Effector CD4-positive, alpha-beta T cell (primary cell): ENCODE measurements at places on chromosomes 1 and 21.

DNA sequence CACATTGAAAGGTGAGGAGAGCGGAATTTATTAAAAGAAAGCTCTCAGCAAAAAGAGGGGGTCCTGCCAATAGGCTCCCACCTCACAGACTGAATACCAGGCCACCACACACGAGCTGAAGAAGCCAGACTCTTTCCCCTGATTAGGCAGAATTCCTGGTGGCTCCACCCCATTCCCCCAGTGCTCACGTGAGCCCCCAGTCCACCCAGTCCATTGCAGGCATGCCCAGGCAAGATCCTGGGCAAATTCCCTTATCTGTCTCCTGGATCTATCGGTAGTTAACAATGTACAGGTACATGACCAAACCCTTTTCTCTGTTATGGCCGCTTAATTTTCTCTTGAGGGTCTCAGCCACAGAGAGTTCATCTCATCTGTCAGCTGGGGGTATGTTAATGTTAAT is 54.6 kb upstream of the BTG3 start:
- no peak for DNase-seq

GRCh38 chr1:201282216-201282615 is 1.1 kb upstream of the PKP1 start:
- no peak for DNase-seq

DNA sequence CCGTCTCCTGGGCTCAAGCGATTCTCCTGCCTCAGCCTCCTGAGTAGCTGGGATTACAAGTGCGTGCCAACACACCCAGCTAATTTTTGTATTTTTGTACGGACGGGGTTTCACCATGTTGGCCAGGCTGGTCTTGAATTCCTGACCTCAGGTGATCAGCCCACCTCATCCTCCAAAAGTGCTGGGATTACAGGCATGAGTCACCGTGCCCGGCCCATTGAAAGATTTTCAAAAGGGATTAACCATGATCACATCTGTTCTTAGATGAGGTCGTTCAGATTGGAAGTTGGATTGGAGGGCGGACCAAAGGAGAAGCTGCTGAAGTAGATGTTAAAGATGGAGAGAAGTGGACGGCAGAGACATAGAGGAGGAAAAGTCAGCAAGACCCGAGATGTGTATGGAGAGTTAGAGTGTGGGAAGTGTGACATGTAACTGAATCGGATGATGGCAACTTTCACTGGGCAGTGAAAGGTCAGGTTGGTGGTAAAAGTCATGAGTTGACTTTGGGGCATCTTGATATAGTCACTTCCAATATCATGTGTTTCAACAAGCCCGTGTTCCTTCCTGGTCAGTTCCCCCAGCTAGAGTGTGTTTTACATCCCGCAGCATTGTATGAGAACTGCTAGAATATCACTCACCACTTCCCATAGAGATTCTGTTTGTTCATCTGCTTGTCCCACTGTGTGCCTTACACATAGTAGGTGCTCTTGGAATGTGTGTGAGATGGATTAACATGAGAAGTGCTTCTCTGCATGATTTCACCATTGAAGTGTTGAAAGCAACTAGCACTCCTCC is 54.4 kb upstream of the TINAGL1 start:
- no peak for DNase-seq

GRCh38 chr21:46559291-46559983 is 45.4 kb downstream of the S100B start:
- DNase-seq, result peak; percentile 37

- no peak for DNase-seq
Observed at GRCh38 chr21:30958741-30959140, 77.4 kb upstream of the KRTAP11-1 start.

DNA sequence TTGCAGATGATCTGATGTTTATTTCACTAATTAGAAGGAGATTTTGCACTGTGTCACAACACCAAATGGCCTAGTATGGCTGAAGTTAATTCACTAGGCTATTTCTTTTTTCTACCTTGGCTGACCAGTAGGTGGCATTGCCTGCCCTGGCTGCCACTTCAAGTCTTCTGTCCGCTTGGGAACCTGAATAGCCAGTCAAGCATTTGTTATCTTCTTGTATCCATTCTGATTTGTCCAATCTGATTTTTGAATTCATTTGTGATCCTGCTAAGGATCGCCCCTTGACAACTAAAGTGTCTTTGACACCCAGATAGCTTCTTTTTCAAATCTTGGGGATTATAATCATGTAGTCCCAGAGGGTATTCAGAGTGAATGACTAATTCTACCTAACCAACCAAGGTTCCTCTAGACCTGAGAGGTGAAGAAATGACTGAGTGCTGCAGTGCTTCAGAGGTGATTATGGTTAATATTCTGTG is 99.4 kb downstream of the GIPC2 start:
- DNase-seq, result peak; percentile 8

DNA sequence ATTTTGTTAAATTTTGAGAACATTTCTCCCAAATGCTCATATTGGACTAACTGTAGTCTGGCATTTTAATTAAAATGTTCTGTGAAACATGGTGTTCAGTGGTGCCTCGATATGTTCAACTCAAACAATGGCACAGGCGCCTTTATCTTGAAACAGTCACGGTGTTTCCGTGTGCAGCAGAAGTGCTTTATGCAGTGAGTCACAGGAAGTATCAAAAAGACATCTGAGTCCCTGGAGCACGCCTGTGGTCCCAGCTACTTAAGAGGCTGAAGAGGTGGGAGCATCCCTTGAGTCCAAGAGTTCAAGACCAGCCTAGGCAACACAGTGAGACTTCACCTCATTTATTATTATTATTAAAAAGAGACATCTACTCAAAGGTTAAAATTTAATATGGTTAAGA is 52.2 kb downstream of the GREM2 start:
- no peak for DNase-seq

DNA sequence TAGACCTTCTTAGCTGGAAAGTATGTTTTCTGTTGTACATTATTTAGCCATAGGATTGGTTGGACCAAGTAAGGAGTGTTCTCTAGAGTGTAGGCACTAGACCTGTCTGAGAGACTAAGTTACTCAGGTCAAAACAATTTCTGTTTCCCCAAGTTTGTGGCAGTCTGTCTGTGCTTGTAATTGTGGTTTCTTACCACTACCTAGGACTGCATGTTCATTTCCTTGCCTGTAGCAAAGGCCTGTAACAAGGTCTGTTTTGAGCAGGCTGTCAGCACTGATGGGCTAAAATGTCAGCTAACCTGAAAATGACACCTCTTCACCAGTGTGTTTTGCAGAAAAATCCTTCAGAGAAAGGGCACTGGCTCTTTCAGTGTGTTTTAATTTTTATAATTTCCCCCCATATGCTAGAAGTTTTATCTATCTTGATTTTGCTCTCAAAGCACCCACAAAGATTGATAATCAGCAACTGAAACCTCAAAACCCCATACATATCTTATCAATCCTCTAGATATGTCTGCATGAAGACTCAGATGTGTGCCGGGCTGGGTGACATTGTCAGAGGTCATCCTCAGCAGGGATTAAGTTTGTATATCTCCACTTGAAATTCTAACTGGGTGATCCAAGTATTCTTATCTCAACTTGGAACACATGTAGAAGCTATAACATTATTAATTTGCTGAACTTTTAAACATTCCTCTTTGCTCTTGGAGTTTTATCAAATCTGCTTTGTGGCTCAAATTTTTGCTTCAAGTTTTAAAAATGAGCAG is 50.7 kb upstream of the ST6GALNAC3 start:
- DNase-seq, result no peak

- DNase-seq, result no peak
Observed at GRCh38 chr21:18663663-18664062, 260.1 kb upstream of the TMPRSS15 start.

DNA sequence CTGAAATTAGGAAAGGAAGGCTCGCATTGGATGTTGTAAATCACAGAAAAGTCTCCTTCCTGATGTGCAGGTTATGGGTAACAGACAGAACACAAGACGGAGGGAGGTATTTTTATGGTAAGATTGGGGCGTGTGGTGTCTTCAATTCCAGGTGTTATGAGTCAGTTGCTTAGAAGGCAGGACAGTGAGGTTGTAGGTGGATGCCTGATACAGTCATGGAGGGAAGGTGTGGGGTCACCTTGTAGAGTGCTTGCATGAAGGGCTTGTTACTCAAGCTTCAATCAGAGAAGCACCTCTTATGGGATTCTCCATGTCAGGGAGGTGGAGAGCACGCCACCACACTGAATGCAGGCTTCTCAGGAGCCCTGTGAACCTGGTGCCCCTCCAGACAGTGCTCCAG is 63.1 kb downstream of the C1orf21 start:
- no peak for DNase-seq

DNA sequence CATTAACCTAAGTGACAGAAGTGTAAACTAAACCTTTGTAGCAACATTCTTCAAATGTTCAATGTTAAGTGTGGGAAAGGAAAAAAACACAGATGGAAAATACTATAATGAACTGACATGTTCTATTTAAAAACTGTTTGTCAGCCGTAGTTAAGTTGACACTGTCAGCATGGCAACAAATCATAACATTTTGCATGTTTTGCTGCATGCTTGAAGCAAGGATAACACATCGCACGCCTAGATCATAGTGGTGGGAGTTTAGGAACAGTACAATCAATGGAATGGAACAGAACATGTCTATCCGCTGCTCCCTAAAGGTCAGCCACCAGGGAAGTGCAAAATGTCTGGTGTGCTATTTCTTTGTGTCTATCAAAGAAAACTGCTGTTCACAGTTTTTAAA is 62.5 kb upstream of the ESRRG start:
- no peak for DNase-seq

GRCh38 chr1:236677641-236678235 is 8.6 kb upstream of the ACTN2 start:
- DNase-seq, result no peak

- DNase-seq, result no peak
Observed at GRCh38 chr1:38194472-38194871, 147.9 kb upstream of the POU3F1 start.

DNA sequence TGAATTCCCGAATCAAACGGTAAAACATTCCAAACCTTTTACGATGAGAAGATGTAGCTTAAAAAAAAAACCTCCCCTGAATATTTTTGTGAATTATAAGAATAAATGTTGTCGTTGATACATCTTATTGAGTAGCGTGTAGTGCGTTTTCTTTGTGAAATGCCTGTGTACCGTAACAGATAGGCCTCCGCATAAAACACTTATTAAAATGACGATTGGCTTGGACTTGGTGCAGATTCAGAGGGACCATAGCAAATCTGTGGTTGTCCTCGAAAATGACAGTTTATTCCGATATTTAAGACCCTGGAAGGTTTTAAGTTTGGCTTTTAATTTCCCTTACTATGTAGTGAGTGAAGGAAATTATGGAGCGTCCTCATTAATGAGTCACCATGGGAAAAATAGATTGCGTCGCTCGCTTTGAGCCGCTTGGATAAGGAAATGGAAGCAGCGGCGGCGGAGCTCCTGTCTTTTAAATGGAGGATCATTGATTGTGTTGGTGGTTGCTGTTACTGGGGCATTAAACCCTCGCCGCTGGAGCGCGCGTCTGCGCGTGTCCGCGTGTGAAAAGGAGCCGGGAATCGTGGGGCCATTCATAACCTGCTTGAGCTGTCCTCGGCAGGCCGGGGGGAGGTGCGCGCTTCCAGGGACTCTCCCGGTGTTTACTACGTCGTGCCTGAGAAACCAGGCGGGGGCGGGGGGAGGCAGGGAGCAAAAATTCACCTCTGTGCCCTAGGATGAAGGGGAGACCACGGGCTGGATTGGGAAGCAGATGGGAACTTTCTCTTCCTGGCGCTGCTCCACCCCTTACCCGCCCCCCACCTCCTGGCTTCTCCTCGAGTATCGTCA is 1.6 kb downstream of the SPEN start:
- peak; percentile 55 for DNase-seq
